ENCODE measurements at places on chromosomes 4 and X.

- no peak for DNase-seq
Observed at GRCh38 chr4:123788577-123788976, 392.0 kb downstream of the SPRY1 start.

GRCh38 chrX:45766981-45767501, 566.4 kb upstream of the DIPK2B start:
- no peak for DNase-seq

- DNase-seq, result no peak
Observed at GRCh38 chr4:52107745-52108144, 56.6 kb downstream of the SPATA18 start.

- DNase-seq, result no peak
Observed at GRCh38 chrX:19897091-19897490, 9.7 kb upstream of the SH3KBP1 start.

- no peak for DNase-seq
Observed at GRCh38 chrX:17192106-17192505, 182.9 kb upstream of the NHS start.

- DNase-seq, result no peak
Observed at GRCh38 chr4:83906561-83906960, 370.7 kb downstream of the GPAT3 start.

DNA sequence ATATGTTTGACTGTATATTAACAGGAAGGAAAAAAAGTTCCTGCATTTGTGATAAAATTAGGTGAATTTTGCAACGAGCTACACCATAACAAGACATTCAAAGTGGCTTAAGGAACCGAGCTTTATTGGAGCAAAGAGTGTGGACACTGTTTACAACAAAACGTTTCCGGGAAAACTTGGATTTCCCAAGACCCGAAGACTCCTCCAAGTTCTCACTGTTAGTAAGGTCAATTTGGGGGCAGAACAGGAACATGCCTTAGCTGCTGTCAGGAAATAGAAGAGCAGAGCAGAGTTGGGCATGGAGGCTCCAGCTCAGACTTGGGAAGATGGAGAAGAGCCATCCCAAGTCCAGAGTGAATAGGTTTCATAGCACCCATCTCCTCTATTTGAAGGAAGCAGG, 16.5 kb downstream of the ADH6 start:
- DNase-seq, result no peak

DNA sequence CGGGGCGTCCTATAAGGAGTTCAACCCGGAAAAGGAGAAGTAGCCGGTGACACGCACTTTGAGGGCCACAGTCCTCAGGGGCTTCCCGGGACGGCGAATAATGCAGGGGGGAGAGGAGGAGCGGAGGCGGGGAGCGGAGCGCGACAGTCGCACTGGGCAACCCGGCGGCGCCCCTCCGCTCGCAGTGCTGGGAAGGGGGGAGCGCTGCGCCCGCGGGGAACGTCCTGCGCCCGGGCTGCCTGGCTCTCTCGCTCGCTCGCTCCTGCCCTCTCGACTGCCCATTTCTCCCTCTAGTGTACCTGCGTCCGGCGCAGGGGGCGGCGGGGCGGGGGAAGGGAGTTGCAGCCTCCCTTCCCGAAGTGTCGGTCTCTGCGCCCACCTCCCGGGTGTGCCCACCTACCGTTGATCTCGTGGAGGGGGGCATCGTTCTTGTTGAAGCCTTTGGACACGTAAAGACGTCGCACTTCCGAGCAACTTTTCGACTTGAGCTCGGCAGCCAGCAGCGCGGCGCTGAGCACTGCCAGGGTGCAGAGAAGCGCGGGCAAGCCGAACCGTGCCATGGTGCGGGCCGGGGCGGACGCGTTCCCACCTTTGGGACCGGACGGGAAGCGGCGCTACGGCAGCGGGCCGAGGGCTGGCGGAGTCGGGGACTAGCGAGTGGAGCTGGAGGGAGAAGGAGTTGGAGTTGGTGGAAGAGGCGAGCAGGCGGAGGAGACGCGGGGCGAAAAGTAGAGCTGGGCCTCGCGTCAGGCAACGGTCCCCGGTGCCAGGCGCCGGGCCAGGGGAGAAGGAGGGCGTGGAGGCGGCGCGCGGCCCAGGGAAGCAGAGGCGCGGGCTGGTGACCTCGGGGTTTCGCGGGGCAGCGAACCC, 648 bp downstream of the GPC4 start:
- DNase-seq, result no peak

- no peak for DNase-seq
Observed at GRCh38 chr4:14178421-14178820, 550.9 kb upstream of the BOD1L1 start.

DNA sequence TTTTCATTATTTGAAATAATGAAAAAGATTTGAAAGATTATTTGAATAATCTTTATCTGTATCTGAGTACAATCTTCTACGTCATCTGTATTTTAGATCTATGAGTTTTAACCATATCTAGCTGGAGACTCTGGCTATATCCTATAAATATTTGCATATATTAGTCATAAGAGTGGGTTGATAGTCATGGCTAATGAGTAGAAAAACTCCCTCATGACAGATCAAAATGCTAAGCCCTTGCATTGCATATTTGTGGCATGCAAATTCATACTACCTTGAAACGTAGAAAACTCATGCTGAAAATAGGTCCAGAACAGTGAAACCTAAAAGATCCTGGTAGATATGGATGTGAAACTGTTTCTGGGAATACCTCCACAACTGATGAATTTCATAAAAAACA, 291.3 kb downstream of the GALNTL6 start:
- DNase-seq, result no peak

DNA sequence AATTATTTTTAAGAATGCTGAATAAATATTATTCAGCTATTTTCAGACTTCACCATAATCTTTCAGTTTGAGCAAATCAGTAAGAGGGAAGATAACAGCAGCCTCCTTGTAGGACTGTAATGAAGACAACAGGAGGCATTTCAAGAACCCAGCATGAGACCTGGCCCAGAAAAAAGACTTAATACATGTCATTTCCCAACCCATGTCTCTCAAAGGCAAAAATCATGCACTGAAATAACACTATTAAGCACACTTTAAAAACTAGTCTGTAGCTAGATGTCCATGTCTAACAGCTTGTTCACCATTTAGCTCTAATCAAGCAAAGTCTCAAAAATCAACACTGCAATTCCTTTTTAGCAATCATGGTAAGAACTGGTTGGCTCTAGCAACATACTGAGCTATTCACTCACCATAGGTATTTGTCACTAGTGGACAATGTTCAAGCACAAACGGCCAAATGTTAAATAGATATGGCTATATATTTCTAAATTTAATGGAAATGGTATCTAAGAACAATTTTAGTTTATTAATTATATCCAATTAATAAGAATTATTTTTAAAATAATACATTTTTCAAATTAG, 109.9 kb downstream of the WDFY3 start:
- DNase-seq, result no peak

DNA sequence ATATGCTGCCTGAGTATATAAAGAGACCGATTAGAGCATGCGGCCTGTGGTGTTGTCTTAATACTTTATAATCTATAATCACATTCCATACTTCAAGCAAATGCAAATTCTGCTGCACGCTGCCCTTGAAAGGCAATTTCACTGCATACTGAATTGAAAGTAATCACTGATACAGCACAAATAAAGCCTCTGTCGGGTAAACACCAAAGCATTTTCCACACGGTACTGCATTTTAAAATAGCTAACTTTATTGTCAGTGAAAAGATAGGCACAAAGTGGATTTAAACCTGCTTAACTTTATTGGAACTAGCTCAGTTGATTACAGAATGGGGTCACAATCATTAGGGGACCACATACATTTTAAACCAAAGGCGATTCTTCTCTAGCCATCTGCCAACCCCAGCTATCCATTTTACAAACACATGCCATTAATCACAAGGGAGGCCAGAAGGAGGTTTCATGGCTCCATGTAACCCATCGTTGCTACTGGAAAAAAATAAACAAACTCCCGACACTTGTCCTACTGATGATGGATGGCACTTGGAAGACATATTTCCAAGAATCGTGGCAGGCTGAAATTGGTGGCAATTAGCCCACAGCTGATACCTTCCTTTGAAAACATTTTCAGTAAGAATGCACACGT, 65.9 kb downstream of the AMOT start:
- no peak for DNase-seq

DNA sequence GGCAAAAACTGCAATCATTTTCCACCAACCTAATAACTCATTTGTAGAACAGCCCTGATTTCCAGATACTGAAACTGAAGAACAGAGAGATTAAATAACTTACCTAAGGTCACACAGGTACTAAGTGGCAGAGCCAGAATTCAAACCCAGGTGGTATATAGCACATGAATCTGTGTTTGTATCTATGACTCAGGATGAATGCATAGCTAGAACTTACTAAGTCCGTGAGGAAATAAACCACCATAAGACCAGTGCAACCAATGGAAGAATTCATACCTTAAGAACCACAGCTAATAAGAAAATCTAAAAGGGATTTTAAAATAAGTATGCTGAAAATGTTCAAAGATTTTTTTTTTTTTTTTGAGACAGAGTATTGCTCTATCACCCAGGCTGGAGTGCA, 1.5 kb upstream of the PLAC1 start:
- DNase-seq, result no peak

- DNase-seq, result no peak
Observed at GRCh38 chr4:93731456-93731855, 97.1 kb upstream of the ATOH1 start.

- no peak for DNase-seq
Observed at GRCh38 chr4:113292371-113293042, 243.1 kb downstream of the ANK2 start.

DNA sequence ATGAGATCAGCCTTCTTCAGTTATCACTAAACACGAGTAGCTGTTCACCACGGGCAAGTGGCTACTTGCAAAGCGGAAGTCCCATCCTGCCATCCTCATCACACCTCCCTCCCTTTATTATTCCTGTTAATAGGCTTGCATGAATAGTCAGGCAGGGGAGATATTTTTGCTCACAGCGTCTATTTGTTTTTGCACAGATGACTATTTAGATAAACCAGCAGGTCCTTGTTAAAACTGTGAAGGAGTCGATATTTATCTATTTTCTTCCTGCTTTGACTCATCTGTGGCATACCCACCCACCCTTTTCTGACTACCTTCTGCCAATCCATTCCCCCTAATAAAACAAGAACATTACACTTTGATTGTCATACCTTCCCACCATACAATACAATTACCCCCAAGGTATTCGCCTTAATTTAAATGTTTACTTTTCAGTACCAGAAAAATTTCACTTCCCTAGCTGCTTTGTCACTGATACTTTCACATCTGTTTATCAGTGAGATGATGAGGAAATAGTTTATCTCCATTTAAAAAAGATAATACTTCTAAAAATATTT, 96.6 kb upstream of the BANK1 start:
- peak; percentile 89 for DNase-seq

DNA sequence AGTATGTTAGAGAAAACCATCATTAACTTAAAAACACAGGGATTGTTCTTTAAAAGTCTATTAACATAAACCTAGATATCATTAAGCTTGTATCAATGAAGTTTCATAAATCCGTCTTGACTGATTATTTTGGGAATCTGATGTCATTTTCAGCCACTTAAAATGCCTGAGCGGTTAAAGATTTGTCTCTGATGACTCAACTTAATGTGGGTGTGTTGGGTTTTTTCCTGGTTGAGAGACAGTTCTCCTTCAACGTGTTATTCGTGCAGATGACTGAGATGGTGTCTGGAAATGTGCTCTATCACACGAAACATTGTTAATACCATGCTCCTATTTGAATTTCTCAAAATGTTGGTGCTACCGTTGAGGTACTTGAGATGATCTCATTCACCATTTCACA, 227.3 kb upstream of the TENM3 start:
- no peak for DNase-seq

- DNase-seq, result peak; percentile 3
Observed at GRCh38 chr4:149264093-149264733, 551.4 kb downstream of the IQCM start.

DNA sequence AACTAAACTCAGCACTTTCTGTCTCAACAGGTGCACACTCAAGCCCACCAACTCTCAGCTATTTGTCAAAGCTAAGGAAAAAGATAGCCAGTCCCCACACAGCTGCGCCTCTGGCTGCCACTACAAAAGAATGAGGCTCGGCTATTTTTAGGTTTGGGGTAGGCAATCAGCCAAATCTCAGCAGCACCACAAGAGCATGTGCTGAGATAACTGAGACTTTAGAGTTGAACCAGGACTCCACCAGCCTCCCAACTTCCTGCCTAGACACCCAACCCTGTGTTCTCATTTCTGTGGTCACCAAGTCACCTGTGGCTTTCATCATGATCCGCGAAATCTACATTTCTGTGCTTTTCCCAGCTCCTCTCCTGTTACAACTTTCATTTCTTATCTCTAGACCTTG, 28.0 kb downstream of the DMD start:
- DNase-seq, result no peak

Data from NCI-H748 treated with DMSO at 0.1 percent for 48 hours (cell line).